Breast epithelium (tissue), 4 donors: ENCODE measurements at places on chromosomes 2 and 18.

DNA sequence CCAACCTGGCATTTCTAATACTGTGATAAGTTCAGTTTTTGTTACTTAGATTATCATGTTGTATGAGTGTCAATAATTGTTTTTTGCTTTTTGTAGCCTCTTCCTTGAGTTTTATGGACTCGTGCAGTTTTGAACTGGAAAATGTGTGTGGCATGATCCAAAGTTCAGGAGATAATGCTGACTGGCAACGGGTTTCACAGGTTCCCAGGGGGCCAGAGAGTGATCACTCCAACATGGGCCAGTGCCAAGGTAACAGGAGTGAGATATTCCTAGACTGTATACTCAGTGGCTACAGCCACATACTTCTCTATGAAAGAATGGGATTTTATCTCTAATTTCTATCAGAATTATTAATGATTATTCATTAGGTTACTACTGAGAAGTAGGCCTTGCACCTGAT lies 18.2 kb downstream of the MEP1B start:
- DNase-seq, result no peak

DNA sequence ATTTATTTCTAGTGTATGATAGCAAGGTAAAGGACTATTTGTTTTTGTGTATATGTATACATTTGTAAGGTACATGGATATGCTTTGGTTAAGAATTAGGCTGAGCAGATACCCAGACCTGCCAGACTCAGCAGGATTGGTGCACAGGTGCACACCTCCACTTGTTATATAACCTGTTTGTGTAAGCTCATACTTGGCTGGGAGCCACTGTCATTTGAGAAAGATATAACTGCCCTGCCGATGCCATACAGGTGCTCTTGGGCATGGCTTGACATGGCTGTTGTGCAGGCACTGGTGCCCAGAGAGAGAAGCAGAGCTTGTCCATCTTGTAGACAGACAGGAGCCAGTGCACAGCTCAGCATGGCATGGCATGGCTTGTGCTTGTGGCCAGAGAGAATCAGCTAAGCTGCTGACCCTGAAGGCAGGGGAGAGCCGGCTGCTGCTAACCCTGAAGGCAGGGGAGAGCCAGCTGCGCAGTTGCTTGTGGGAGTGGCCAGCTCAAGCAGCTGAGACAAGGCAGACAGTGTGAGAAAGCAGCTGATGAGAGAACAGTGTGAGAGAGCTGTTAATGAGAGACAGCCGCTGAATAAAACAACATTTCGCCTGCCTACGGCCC lies 136.5 kb downstream of the RNF144A start:
- no peak for DNase-seq

- no peak for DNase-seq
Measured at GRCh38 chr2:179340678-179341077, 76.0 kb upstream of the SESTD1 start.

DNA sequence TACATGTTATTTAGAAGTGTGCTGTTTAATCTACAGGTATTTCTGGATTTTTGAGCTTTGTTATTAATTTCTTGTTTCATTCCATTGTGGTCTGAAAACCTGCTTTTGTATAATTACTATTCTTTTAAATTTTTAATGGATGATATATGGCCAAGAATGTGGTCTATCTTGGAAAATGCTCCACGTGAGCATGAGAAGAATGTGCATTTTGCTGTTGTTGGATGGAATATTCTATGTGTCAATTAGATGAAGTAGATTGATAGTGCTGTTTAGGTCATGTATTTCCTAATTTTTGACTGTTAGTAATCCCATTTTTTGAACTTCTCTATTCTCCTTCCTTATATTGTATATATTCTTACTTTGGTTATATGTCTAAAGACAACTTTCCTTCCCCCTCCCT lies 19.9 kb upstream of the TTN start:
- DNase-seq, result no peak

GRCh38 chr2:31125918-31126695 lies 12.1 kb downstream of the GALNT14 start:
- DNase-seq, result no peak

GRCh38 chr2:178589335-178589734 lies 109.1 kb downstream of the PLEKHA3 start:
- no peak for DNase-seq

DNA sequence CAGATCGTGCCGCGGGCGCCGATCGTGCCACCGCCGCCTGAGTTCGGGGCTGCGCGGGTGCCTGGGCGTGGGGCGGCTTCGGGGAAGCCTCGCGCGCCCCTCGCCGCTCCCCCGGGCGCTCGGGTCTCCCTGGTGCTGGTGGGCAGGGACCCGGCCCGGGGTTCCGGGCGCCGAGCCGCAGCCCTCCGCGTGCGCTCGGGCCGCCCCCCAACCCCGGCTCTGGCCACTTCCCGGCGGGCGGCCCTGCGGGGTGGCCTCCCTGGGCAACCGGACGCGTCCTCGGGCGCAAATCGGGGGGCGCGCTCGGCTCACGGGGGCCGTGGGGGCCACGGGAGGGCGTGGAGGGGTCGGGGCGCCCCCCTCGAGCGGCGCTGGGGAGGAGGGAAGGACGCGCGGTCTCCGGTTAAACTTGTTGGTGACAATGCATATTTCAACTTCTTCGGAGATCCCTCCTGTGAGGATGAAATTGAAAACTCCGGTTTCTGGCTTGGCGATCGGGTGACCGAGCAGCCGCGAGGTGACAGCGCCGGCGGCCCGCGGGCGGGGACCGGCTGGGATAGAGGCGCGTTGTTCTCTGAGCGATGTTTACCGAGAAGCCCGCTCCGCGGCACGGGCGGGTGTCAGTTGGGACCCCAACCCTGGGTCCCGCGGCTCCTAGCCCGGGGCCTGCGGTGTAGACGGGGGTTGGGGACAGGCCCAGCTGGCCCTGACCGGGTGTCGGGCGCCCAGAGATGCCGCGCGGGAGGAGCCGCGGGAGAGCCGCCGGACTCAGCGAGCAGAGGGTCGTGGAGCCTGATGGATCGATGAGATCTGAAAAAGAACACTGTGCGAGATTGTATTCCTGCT lies 676 bp downstream of the SH3BP4 start:
- peak; percentile 53 for DNase-seq

DNA sequence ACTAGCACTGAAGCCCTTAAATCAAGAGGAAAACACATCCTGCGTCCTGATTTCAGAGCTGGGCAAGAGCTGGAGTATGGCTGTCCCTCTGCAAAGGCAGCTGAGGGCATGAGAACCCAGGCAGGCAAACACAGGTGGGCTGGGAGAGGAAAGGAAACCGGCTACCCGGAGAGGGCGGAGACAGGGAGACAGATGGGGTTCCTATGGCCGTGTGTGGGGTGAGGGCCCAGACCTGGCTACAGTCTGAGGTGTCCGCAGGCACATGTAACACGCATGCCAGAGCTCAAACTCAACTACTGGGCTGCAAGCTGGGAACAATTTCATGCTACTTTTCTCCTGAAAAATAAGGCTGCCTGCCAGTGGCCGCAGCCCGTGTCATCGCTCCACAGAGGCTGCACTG lies 2.7 kb downstream of the COPS9 start:
- DNase-seq, result peak; percentile 33

DNA sequence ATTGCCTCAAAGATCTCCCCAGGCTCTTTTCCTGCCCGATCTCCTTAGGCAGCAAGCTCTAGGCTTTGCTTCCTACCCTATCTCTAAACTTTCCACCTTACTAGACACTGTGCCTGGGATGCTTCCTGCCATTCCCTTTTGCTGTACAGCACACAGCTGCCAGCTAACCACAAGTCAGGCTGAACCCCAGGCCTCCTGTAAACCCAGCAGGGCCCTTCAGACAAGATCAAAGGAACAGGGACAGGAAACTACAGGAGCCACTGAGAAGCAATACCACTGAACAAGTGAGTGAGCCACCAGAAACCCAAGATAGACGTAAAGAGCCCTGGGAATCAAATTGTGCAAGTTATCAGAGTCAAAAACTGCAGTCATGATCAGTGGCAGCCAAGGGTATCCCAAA lies 180.7 kb downstream of the SUCLG1 start:
- DNase-seq, result no peak

DNA sequence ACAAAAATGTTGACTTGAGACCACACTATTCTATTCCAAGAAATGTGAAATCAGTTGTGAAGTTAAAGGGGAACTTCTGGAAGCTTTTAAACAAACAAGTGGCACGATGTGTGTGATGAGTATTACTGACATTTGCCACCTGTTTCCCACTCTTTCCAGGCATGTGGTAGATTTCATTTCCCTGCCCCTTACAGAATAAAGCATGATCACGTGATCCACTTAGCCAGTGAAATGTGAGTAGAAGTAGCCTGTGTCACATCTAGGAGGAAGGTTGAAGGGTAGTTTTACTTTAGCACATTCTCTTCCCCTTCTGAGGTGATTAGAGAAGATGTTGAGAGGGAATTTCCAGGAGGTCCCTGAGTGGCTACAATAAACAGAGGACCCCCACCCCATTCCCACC lies 3.8 kb downstream of the COL4A4 start:
- DNase-seq, result no peak

GRCh38 chr2:240637901-240638345 lies 12.6 kb downstream of the GPR35 start:
- peak; percentile 36 for DNase-seq

- DNase-seq, result no peak
Measured at GRCh38 chr18:57898506-57899124, 95.5 kb upstream of the ATP8B1 start.

DNA sequence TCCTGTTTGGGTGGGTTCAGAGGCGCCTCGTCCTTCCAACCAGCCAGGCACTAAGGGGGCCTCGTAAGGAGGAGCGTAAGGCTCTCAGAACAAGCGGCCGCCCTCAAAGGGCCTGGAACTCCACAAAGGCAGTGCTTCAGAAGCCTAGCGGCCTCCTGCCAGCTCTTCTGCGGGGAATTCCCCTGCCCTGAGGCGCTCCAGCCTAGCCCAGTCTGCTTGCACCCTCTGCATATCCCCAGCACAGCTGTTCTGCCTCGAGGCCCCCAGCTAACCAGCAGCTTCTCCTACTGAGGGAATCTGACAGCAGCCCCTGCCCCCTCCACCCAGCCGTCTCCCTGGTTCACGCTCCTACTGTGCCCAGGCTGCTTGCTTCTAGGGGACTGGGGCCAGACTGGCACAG lies 265.9 kb downstream of the TFCP2L1 start:
- no peak for DNase-seq

- DNase-seq, result no peak
Measured at GRCh38 chr18:31741097-31741735, 19.5 kb downstream of the SLC25A52 start.

DNA sequence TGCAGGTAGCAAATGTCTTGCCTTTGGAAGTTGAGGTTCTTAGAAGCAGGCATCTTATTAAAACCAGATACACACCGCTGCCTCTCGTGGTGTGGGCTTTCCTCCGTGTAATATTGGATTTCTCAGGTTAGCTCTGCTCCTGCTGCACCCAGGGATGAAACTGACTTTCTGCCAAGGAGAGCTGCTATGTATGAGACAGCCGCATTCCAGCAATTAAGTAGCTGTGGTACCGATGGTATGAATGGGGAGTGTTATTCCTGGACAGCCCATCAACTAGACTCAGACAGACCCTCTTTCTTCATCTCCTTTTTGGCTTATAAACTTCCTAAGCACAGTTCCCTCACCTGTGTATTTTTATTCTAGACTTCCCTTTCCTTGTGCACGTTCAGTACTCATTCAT lies 6.8 kb upstream of the EHD3 start:
- no peak for DNase-seq

DNA sequence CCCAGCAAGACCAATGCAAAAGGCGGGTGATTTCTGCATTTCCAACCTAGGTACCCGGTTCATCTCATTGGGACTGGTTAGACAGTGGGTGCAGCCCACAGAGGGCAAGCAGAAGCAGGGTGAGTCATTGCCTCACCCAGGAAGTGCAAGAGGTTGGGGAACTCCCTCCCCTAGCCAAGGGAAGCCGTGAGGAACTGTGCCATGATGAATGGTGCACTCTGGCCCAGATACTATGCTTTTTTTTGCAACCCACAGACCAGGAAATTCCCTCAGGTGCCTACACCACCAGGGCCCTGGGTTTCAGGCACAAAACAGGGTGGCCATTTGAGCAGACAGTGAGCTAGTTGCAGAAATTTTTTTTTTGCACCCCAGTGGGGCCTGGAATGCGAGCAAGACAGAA lies 662.6 kb upstream of the ACVR2A start:
- no peak for DNase-seq

DNA sequence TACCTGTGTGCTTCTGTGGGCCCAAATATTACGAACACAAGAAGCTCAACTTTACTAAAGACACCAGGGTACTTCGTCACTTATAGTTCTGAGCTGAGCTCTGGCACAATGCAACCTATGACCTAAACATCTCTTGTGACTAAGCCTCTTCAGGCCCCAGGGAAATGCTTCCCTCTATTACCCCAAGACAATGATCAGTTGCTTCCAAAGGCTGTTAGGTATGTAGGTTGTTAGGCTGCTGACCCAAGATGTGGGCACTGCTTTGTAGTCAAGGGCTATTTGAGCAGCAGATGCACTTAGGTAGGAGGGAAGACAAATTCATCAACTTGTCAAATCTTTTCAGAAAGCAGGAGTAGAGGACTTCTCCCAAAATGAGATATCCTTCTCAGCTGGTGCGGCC lies 640.1 kb downstream of the EPHA4 start:
- no peak for DNase-seq

GRCh38 chr2:202038471-202039277 lies 5.0 kb downstream of the FZD7 start:
- DNase-seq, result no peak

DNA sequence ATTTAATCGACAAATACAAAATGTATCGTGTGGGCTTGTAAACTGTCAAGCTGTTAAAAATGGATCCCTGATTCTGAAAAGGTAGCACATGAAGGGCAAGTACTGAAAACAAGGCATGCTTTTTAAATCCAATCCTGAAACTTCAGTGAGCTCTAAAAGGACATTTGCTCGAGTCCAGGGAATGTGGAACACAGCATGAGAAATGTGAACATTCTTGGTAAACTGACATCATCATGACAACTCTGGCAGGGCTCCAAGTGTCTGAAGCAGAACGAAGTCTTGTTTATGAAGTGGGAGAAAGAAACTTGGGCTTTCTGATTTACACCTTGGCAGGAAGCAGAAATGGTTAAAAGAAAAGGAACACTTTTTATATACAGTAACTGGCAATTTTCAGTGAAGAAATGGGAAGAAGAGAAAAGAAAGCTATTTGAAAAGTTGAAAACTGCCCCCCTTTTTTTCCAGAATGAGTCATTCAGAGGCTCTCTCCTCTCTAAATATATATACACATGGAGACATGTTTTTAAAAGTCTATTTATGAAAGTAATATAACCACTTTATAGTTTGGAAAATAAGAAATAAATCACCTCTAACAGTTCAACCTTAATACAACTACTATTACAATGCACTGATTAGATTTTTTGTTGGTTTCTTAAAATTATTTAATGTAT lies 120.8 kb downstream of the GAREM1 start:
- DNase-seq, result peak; percentile 63

- no peak for DNase-seq
Measured at GRCh38 chr18:52979892-52980291, 639.9 kb downstream of the DCC start.

GRCh38 chr18:63109802-63110201 lies 209.8 kb downstream of the BCL2 start:
- DNase-seq, result no peak

- DNase-seq, result no peak
Measured at GRCh38 chr2:184524551-184525382, 73.6 kb upstream of the ZNF804A start.

- DNase-seq, result peak; percentile 80
Measured at GRCh38 chr2:222708274-222708710, 36.8 kb downstream of the MOGAT1 start.

GRCh38 chr2:197516393-197516761 lies 511 bp downstream of the MOB4 start:
- DNase-seq, result no peak
